ENCODE measurements at places on chromosomes 13 and 19. TPM values are rescaled to one million over a fixed set of nuclear protein-coding genes. Genes with fewer than 3 reads are reported as not detected.

The CYP2S1 gene
- total RNA-seq = not detected

The ZNF587 gene
- 33.5 TPM for total RNA-seq

The KIR2DL4 gene
- total RNA-seq = not detected

The IZUMO2 gene
- not detected for total RNA-seq

The LSR gene
- 0.29 TPM for total RNA-seq

Measured in osteocyte (in vitro differentiated cells).